Fibroblast of the aortic adventitia (primary cell): ENCODE measurements at places on chromosomes 2 and 18. TPM values are rescaled to one million over a fixed set of nuclear protein-coding genes. Genes with fewer than 3 reads are reported as not detected.

DNA sequence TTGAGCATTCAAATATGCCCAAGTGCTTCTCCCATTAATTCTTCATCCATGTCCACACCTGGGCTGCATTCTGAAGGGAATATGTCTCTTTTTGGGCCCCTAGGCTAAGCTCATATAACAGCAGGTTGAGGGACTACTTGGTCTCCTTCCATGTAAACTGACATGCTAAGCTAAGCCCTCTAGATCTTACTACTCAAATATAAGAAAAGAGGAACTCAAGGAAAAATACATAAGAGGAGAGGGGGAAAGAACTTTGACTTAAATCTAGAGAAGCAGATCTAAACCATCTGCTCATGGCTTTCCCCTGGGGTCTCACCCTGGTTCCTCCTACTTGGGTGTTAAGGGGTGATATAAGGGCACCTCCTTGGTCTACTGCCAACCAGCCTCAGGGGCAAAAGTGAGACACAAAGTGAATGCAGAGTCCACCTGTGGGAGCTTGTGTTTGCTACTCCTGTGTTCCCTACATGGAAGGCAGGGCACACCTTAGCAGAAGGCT, 19.8 kb upstream of the NFU1 start:
- no peak for DNase-seq

GRCh38 chr2:70513738-70514137, 39.9 kb downstream of the TGFA start:
- DNase-seq, result no peak

The ABCG5 gene
- total RNA-seq, result not detected in 2 replicates

DNA sequence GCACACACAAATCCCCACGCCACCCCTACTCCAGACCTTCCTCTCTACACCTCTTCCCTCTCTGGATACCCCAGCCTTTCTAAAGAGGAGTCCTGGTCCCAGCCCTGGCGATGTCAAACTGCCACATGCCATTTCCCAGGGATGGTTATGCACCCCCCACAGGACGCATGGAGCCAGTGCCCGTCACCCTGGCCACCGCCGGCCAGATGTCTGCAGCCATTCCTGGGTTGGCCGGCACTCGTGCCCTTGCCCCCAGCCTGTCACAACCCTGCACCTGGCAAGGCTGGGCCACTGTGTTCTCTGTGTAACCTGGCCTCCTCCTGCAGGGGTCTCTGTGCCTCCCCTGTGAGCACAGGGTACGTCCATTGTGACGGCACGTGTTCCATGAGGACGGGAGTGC, 58.1 kb upstream of the NFATC1 start:
- DNase-seq, result no peak

DNA sequence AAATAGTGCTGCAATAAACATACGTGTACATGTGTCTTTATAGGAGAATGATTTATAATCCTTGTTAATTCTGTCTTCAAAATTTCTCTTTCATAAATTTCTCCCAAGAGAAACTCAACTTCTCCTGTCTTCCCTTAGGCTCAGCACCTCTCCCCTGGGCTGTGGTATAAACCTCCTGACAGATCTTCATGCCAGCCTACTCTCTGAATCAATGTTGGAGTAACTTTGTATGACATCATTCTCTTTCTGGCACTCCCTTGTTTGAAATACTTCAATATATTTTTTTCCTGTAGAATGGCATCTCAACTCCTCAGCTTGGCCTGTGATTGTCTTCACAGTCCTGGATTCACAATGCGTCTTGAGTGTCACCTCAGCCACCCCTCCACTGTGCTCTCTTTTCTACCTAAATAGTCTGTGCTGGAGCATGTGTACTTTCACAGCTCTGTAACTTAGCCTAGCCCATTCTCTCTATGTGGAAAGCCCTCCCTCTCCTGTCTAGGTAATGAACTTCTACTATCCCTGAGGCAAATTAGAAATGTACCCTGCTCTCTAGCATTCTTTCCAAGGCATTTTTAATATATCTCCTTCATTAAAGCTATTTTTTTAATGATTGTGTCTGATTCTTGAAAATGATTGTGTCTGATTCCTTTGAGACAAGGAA, 649.9 kb upstream of the FANCL start:
- no peak for DNase-seq

The TANC1 gene
- 11.9 and 22.7 TPM in 2 replicates for total RNA-seq

DNA sequence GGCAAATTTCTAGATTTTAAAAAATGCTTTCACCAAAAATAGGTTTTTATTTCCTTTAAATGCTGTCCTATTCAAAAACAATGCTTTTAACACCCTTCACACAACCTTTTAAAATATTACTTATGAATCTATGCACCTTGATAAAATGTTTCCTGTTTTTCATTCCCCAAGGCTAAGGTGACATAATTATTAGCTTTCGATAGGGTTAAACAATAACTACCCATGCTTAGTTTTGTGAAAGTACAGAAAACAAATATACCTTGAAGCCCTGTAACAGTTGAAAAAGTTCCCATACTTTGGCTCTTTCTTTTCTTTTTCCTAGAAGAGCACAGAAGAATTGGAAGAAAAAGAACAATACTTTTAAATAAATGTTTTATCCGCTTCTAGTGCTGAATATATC, 54.9 kb upstream of the ITPRID2 start:
- no peak for DNase-seq

DNA sequence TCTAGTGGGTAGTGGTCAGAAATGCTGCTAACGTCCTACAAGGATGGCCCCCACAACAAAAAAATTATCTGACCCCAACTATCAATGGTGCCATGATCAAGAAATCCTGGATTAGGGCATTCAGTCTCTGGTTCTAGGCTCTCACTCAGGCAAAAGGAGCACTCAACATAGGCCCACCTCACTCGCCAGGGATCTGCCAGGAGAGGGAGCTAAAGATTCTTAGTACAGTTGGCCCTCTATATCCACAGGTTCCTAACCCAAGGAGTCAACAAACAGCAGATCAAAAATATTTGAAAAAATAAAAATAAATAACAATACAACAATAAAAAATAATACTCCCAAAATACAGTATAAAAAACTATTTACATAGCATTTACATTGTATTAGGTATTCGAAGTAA, 10.0 kb downstream of the SLC4A5 start:
- peak; percentile 54 for DNase-seq

DNA sequence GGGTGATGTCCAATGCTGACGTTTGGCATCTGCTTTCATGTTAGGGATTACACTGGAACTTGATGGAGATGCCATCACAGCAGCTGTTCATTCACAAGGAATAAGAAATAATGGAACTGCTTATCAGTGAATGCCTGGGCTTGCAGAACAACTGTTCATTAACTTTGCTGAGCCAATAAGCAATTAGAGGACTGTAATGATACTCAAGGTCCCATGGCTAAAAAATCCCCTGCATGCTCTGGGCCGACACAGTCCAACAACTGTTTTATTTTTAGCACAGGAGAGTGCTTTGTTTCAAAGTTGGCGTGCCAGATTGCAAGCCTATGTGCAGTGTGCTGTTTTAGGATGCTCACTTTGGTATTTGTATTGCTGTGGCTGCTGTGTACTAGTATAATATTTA, 408.0 kb upstream of the RGPD4 start:
- no peak for DNase-seq

- no peak for DNase-seq
Observed at GRCh38 chr2:167890739-167891138, 356.7 kb downstream of the STK39 start.

DNA sequence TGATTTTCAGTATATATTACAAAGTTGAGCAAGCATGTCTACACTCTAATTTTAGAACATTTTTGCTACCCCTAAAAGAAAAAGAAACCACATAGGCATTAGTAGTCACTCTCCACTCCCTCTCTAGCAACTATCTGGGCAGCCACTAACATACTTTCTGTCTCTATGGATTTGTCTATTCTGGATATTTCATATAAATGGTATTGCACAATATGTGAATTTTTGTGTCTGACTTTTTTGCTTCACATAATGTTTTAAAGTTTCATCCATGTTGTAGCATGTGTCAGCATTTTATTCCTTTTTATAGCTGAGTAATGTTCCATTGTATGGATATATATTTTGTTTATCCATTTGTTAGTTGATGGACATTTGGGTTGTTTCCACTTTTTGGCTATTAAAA, 232.5 kb upstream of the CTAGE1 start:
- peak; percentile 59 for DNase-seq

DNA sequence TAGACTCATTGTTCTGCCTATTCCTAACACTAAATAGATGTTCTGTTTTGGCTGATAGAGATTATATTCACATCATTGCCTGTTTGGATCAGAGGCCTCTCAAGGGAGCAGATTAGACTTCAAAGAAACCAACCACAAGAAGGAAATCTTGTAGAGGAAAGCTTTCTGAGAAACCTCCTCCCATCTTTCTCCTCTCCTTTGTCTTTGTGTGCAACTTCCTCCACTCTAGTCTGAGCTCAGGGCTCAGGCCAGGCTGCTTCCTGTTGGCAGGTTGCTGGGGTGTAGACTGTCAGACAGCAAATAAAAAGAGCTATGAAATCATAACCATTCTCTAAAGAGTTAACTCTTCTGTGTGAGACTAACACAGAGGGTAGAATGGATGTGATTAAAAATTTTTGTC, 113.0 kb downstream of the TGFA start:
- no peak for DNase-seq

The PAIP2B gene
- 0.27 and 1.6 TPM in 2 replicates for total RNA-seq

- no peak for DNase-seq
Observed at GRCh38 chr2:218877331-218877730, 3.3 kb upstream of the WNT10A start.

- peak; percentile 34 for DNase-seq
Observed at GRCh38 chr2:229350117-229350805, 79.2 kb upstream of the PID1 start.

DNA sequence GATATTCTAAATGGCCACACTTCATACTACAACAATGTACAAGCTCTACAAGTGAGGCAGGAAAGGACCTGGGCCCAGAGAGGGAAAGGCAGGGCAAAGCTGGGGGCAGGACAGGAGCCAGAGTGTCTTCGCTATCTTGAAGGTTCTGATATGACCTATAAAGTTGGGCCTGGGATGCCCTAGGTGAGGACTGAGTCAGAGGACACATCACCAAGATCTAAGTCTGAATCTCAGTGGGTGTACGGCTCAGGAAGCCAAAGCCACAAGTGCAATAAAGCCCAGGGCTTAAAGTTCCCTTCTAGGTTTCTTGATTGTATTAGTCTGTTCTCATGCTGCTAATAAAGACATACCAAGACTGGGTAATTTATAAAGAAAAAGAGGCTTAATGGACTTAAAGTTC, 219.1 kb downstream of the ALK start:
- no peak for DNase-seq

- no peak for DNase-seq
Observed at GRCh38 chr2:145058457-145058856, 538.5 kb upstream of the ZEB2 start.

The SLC9A4 gene
- not detected in 2 replicates for total RNA-seq

The CNGA3 gene
- total RNA-seq, result 0.18 TPM in 1 of 2 replicates, not detected in the other

DNA sequence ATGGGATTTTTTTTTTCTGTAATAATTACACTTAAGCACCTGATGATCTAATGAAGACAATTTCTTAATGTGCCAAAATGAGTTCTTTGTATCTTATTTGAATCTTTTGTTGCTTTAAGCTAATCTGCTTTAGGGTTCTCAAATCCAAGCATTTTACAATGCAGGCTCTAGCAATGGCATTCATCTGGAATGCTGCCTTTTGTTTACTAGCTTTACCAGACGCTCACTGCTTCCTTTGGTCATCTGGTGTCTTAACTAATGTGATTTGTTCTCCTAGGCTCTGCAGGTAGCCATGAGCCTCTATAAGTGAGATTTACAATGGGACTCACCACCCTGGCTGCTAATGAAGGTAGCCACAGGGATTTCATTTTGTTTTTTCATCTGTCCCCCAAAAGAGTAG, 100.3 kb downstream of the GREB1L start:
- no peak for DNase-seq

The PDCD1 gene
- total RNA-seq, result not detected in 2 replicates

DNA sequence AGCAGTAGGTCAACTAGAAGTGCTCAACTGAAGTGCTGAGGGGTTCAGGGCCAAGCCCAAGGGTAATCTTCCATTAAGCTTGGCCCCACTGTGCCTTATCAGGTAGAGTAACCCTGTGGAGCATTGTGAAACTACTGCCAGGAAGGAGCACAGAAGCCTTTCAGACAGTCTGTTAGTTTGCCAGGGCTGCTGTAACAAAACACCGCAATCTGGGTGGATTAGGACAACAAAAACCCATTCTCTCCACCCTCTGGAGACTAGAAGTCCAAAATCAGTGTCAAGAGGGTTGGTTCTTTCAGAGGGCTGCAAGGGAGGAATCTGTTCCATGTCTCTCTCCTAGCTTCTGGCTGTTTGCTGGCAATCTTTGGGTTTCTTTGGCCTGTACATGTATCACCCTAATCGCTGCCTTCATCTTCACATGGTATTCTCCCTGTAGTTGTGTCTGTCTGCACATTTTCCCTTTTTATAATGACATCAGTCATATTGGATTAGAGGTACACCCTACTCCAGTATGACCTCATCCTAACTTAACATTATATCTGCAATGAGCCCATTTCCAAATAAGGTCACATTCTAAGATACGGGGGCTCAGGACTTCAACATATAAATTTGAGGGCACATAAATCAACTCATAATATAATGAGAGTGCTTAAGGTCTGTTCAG, 21.2 kb downstream of the VIT start:
- DNase-seq, result no peak

- DNase-seq, result no peak
Observed at GRCh38 chr2:17873021-17873420, 5.4 kb upstream of the KCNS3 start.

The SLC14A1 gene
- total RNA-seq, result 5.6 and 254 TPM in 2 replicates

DNA sequence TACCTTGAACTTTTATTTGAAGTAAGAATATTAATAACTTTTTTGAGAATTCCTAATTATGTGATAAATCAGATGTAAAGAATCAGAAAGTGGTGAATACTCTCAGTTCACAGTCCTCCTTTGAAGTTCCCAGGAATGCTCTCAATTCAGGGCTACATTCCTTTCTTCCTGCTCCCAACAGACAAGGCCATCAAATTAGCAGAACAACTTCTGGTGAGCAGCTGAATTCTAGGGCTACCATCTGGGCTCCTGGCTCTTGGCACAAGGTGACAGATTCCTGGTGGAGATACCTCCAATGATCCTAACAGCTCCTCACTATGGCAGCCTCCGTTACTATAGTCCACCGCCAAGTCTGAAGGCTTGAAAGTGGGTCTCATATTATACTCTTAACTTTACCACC, 37.8 kb upstream of the OLA1 start:
- no peak for DNase-seq
